ENCODE measurements at places on chromosomes 13 and 19.

DNA sequence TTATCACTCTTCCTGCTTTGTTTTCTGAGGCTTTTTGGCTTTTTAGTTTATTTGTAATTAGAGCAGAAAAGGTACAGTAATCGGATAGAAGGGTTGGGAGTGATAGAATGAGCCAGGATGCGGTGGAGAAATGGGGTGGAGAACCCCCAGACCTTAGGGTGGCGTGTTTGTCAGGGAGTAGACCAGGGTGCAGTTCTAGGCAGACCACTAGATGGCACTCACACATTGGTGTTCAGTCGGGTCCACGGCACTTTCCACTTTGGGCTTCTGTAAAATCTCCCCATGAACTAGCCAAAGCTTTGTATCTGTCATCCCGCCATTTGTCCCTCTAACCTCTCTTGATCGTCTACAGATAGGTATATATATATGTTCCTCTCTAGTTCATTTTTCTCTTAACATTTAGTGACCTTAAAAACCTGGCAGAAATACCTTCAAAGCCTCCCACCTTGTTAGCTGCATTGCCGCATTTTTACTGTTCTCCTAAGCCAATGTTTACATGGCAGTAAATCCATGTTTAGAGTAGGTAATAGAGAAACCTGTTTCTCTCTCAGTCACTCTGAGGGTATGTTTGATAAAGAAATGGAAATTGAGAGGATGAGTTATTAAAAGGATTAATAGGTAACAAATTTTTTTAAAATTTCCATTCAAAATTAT lies 154.9 kb downstream of the TM9SF2 start:
- DNase-seq = peak; percentile 64

DNA sequence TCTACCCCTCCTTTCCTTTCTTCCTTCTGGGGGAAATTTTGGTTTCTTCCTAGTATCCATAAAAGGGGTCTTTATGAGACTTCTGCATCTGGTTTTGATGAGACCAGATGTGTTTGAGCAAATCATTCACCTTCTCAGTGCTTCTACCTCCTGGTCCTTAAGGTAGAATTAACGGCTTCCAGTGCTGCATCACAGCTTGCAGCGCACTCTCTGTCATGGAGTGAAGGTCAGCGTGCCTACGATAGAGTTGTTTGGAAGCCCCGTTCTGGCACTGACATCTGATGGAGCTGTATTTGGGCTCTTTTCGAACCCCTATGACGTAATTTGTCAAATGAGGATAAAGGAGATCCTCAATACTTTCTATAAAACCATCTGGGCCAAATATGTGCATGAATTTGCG lies 164.2 kb downstream of the MTUS2 start:
- DNase-seq = no peak

- DNase-seq = no peak
Observed at GRCh38 chr19:51124729-51125128, at the start of gene SIGLEC9. Gene SIGLEC9, plus strand, starts transcription at chr19:51124906. Its CDS starts 69 bp downstream, at chr19:51124975.

DNA sequence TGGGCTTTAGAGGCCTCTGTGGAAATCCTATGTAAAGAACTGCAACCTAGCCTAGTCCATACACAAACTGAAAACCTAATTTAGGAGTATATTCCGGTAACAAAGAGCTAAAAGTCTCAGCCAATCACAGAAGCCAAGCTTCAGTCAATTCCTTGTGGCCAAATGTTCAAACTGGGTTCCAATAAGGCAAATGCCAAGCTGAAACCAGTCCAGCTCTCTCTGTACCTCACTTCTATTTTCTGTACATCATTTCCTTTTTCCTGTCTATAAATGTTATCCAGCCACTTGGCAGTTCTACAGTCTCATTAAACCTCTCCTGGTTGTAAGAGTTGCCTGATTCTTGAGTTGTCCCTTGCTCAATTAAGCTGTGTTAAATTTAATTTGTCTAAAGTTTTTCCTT lies 31.7 kb upstream of the UBL3 start:
- DNase-seq = no peak

- DNase-seq = peak; percentile 78
Observed at GRCh38 chr13:21670883-21671619, at the start of gene FGF9. Gene FGF9, plus strand, starts transcription at chr13:21671073. Its CDS starts 840 bp downstream, at chr13:21671913.

- DNase-seq = peak; percentile 7
Observed at GRCh38 chr13:19818223-19818842, 35.6 kb upstream of the PSPC1 start.

DNA sequence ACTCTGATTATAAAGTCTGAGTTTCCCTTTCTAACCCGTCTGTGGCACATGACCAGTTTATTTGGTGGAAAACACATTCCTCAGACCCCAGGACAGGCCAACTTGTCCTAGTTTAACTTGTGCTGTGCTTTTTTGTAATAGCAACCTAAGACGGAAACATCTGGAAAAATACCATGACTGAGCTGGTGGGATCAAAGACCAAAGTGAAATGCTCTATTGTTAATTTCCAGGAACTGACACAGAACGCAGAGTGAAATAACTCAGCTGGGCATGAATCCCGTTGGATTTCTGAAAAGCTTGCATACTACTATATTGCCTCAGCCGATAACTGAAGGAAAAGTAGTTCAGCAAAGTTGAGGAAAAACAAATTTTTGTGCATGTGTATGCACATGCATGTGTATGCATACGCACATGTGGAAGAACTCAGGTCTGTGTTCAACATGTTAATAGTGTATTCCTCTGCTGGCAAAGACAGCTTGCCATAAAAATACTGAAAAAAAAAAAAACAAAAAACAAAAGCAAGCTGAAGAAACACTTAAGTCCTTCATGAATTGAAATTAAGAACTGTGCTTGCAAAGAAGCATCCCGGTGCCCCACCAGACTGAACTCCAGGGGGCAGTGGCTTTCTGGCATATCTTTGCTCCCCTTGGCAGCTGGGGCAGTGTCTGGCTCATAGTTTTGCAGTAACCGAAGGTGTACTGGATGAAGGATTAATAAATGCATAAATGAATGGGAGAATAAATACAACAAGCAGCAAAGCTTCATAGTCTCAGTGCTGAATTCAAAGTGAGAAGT lies 187.8 kb downstream of the LHFPL6 start:
- no peak for DNase-seq

GRCh38 chr13:112247471-112248405 lies 128.4 kb upstream of the SPACA7 start:
- no peak for DNase-seq

DNA sequence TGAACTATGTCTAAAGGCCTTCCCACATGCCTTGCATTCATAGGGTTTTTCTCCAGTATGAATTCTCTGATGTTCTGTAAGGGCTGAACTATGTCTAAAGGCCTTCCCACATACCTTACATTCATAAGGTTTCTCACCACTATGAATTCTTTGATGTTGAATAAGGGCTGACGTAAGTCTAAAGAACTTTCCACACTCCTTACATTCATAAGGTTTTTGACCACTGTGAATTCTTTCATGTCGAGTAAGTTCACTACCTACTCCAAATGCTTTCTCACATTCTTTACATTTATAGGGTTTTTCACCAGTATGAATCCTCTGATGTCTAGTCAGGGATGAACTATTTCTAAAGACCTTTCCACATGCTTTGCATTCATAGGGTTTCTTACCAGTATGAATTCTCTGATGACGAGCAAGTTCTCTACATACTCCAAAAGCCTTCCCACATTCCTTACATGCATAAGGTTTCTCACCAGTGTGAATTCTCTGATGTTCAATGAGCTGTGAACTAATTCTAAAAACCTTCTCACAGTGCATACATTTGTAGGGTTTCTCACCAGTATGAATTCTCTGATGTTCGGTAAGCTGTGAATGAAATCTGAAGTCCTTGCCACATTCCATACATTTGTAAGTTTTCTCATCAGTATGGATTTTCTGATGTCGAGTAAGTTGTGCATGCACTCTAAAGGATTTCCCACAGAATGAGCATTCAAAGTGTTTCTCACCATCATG lies 19.1 kb upstream of the ZNF260 start:
- DNase-seq = no peak

- DNase-seq = no peak
Observed at GRCh38 chr13:36778083-36778671, 40.8 kb upstream of the RFXAP start.

DNA sequence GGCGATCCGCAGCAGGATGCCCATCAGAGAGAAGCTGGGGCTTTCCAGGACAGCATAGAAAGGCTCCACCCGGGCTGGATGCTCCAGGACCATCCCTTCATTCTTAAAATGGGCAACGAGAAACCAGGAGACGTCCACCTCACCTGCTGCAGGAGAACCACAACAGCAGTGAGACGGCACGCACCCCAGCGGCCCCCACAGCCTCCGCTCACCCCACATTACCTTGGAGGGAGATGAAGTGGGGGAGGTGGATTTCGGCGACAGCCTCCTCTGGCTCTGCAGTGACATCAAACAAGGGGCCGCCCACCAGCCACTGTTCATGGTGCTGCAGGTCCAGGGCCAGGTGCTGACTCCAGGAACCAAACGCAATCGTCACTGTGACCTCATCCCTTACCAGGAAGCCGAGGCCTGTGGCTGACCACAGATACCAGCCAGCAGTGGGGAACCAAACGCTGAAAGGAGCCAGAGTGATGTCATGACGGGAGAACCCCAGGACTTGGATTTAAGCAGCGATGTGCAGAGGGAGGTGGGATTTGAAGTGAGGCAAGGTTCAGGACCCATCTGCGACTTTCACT lies 25.1 kb downstream of the CARD8 start:
- DNase-seq = no peak

DNA sequence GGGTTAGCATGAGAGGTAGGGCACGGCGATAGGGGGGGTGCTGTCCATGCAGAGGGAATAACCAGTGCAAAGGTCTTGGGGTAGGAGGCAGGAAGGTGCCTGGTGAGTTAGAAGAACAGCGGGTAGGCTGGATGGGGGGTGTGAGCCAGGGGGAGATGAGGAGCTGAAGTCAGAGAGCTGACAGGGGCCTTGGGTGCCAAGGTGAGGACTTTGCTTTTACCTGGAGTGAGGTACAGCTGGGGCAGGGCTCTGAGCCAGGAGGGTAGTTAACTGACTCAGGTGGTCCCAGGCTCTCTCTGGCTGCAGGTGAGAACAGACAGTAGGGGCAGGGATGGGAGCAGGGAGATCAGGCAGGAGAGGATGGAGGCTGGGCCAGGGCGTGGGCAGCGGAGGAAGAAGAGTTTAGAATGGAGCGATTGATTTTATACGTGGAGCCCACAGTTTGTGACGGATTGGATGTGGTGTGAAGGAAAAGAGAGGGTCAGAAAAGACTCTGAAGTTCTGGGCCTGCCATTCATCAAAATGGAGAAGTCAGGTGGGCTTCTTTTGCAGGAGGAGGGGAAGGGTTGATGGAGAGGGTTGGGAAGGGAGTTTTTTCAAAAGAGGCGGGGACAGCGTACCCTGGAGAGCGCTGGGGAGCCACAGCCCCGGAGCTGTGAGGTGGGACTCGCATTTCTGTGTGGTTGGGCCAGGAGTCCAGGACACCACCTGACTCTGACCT lies 1.2 kb upstream of the GRAMD1A start:
- no peak for DNase-seq

GRCh38 chr13:111604097-111604496 lies 283.7 kb downstream of the TEX29 start:
- no peak for DNase-seq

- no peak for DNase-seq
Observed at GRCh38 chr13:66689037-66689619, 541.0 kb downstream of the PCDH9 start.

DNA sequence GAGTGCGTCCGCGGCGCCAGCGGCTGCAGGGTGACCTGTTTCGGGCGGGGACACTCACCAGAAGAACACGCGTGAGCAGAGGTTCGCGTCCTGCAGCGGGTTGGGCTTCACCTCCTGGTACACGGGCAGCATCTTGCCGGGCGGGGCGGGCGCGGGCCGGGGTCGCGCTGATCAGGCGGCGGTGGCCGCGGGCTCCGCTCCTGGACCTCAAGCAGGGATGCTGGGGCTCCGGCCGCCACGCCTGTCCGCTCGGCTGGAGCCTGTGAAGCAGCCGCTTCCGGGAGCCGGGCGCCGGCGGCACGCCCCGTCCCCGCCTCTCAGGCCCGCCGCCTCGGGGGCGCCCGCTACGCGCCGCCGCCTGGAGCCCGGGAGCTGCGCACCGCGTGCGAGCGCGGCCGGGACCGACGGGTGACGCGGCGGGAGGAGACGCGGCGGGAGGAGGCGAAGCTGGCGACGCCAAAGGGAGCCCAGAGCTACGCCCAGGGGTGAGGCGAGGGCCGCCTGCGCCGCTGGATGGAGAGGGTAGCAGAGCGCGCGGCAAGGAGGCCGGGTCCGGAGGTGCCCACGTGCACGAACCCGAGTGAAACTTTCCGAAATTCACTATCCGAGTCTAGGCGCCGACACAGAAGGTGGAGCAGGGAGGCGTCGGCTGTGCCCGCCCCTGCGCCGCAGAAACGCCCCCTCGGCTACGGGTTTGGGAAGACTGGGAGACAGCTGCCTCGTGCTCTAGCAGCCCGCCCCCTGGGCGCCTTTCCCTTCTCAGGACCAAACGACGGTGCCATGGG lies at the start of gene ABCC4:
Gene ABCC4 (minus strand): TSS at position 269 of the 785 bp plus-strand sequence. CDS start 137 bp downstream, at position 132.
- DNase-seq = peak; percentile 35

GRCh38 chr13:52156724-52157261 lies 2.6 kb downstream of the NEK3 start:
- no peak for DNase-seq

DNA sequence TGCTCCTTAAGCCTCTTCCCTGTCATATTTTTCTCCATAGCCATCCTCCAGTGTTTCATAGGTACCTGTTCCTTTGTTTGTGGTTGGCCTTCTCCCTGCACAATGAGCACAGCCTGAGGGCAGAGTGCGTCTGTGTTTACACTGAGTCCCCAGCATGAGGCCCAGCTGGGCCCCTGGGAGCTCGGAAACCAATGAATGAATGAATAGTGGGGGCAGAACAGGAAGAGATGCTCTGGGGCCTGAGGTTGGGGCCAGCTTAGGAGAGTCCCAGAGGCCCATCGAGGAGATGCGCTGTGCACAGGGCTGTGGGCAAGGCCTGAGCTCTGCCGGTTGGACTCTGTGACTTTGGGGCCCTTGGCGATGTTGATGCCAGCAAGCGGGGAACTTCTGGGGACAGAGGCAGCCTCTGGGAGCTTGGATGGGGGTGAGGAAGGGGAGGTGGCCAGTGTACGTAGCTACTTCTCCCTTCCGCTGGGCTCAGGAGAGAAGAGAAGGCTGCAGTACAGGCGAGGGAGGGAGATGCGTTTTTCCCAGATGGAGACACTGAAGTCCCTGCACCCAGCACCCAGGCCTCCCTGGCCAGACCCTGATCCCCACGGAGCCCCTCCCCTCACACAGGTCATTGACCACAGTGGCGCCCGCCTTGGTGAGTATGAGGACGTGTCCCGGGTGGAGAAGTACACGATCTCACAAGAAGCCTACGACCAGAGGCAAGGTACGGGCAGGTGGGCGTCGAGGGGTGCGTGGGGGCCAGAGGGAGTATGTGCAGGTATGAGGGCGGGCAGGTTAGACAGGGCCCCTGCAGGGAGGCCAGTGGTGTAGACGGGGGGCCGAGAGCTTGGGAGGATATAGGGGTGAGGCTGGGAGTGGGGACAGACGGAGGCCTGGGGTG lies 5.1 kb downstream of the TBCB start:
- no peak for DNase-seq

- no peak for DNase-seq
Observed at GRCh38 chr13:110529522-110530311, 31.8 kb downstream of the RAB20 start.

- DNase-seq = no peak
Observed at GRCh38 chr19:55857149-55857548, 20.8 kb downstream of the NLRP4 start.

- no peak for DNase-seq
Observed at GRCh38 chr13:54953786-54954185, 1925.2 kb downstream of the OLFM4 start.

Measured in T-helper 17 cell (primary cell).